ENCODE measurements at places on chromosomes 2 and 18.

DNA sequence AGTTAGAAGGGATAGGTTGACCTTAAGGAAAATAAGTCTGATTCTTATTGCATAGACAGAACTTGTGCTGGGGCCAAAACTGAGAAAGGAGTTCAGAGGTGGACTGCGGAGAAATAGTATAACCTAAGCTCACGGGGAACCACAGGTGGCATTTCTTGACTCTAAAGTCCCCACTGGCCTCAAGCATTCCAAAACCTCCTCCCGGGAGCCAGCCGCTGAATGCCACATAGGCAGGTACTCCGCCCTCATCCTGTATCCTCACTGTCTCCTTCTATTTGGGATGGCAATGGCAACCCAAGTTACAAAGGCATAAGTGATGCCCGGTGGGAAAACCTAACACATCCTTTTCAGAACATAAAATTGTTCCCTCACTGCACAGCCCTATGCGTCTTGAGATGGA is 173.0 kb downstream of the SP3 start:
- DNase-seq: no peak

DNA sequence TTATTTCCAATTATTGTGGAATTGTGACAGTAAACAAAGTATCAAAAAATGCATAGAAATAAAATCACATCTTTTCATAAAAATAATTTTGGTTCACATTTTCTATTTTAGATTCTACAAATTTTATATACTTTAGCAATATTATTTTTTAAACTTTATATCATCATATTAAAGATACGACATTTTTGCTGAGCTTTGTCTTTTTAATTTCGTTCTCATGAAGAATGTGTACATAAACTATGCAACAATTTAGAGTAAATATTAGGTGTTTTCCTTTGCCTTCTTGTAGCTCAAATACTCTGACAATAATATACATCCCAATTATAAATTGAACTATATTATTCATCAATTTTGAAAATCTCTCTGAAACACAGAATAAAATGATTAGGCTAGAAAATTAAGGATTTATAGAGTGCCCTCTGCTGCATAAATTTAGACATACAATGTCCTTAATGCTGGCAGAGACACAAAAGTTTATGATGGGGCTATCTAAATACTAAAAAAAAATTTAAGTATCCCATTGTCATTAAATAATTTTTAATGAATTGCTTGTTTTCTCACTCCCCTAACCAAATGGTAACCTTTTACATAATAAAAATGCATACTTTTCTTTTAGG is 45.7 kb downstream of the CCDC102B start:
- DNase-seq: no peak

DNA sequence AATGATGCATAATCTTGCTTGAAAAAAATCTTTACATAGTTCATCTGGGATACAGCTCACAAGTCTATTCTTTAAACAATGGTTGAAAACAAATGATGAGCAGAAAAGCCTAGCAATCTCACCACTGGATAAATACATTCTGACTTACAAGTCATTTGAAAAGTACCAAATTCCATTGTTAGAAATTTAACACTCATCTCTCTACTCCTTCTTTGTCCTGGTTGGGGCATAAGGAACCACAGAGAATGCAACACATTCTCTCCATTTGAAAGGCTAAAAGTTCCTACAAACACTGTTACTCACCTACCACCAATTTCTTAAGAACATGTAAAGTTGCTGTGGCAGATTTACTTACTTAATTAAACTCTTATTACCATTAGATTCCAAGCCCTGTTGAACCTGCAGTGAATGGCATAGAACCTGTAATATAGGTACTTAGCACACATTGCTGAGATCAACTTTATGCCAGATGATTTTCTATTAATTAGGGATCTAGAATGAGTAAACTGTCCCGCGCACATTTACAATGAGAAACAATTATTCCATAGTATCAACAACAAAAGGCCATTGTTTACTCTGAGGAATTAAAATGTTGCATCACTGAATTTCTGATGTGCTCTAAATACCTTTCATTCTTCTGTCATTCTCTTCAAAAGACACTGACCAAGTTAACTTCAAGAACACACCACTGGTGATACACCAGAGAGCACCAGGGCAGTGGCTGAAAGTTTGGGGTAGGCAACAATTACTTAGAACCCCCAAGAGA is 69.6 kb downstream of the CABYR start:
- no peak for DNase-seq

DNA sequence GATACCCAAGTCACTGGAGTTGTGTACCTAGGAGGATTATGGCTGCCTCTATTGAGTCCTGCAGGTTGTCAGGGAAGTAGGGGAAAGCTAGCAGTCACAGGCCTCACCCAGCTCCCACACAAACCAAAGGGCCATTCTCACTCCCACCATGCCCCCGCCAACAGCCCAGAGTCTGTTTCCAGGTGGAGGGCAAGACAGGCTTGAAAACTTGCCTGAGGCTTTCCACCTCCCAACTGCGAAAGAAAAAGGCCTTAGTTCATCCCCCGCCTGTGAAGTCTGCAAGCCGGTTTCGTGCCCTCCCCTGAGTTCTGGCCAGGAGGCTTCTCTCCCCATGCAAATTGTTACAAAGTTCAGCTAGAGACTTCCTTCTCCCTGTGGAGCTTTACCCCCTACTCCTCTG is 270.3 kb downstream of the TXNL1 start:
- no peak for DNase-seq

GRCh38 chr2:110638952-110639695 is 38.7 kb downstream of the BUB1 start:
- no peak for DNase-seq

DNA sequence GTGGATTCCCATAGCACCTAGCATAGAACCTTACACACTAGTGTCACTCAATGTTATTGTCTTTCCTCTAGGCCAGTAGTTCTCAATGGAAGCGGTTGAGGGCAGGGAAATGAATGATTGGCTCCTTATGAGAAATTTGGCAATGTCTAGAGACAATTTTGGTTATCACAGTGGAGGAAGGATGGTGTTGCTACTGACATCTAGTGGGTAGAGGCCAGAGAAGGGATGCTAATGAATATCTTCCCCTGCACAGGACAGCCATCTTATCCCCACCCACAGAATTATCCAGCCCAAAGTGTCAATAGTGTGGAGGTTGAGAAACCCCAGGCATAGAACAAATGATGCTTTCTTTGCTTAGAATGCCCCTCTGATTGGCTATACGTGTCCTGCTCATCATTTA is 15.8 kb downstream of the C18orf63 start:
- no peak for DNase-seq

- no peak for DNase-seq
Measured at GRCh38 chr18:49788327-49788898, 24.9 kb downstream of the ACAA2 start.

DNA sequence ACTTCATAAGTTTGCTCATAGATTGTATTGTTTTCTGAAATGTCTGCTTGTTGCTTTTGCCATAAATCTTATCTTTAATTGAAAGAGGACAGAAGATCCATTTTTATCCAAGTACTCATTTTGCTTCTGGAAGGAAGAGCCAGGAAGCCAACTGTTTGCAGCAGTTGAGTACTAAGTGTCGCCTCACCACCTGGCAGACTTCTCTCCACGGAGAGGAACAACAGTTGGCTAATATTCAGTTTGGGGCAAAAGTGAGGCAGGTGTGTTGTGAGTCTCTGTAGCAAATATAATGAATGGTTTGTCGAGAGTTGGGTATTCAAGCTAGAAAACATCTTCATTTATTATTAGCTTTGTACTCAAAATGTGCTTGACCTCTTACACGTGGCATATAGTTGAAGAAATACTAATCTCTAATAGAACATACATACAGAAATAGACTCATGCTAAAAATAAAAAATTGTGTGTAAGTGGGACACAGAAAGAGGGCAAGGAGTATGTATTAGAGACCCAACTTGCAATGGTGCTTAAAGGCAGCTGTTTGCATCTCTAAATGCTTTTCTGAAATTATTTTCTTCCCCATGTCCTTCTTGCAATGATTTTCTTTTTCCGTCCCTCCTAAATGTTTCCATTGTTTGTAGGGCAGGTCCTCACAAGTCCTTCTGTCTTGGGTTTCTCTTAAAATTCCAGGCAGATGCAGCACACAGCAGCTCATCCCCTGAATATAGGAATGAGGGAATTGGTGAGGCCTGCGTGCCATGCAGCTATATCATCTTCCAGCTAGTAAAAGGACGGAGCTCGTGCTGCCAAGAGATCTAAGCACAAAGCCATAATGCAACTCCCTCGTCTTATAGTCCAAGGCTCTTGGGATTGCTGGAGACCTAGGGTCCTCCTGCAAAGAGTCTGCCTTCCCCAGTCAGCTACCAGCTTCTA is 44.8 kb upstream of the MAP3K20 start:
- no peak for DNase-seq

DNA sequence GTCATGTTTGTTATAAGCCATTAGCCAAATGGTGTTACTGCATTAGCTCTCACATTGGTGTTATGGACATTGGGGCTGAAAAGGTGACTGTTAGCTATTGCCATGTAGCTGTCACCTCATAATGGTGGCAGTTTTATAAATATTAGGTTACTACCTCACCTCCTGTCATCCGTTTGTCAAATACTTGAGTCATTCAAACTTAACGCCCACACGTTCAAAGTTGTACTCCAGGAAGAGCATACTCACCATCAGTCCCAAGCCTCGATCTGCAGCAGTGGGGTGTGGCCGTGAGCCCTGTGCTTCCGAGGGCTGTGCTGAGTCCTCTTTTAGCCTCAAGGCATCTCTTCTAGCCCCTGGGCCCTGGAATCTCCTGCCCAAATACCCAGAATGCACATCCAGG is 87.3 kb downstream of the PDK1 start:
- no peak for DNase-seq

DNA sequence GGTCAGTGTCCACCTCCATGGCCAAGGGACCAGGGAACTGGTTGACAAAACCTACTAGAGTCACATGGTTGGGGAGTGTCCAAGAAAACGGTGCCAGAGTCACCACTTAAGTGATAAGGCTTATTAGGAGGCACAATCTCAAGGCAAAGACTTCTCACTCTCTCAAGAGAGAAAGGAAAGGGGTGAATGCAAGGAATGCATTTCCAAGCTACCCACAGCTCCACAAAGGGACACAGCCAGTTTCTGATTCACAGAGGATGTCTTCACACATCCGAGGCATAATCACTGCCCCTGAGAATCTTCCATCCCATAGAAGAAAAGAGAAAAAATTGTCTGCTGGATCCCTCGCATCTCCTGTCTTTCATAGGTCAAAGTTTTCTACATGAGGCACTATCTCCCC is 269.3 kb downstream of the TNS1 start:
- DNase-seq: no peak

- no peak for DNase-seq
Measured at GRCh38 chr2:105569606-105570005, 170.8 kb upstream of the FHL2 start.

GRCh38 chr2:75311993-75312392 is 112.7 kb upstream of the TACR1 start:
- DNase-seq: no peak

DNA sequence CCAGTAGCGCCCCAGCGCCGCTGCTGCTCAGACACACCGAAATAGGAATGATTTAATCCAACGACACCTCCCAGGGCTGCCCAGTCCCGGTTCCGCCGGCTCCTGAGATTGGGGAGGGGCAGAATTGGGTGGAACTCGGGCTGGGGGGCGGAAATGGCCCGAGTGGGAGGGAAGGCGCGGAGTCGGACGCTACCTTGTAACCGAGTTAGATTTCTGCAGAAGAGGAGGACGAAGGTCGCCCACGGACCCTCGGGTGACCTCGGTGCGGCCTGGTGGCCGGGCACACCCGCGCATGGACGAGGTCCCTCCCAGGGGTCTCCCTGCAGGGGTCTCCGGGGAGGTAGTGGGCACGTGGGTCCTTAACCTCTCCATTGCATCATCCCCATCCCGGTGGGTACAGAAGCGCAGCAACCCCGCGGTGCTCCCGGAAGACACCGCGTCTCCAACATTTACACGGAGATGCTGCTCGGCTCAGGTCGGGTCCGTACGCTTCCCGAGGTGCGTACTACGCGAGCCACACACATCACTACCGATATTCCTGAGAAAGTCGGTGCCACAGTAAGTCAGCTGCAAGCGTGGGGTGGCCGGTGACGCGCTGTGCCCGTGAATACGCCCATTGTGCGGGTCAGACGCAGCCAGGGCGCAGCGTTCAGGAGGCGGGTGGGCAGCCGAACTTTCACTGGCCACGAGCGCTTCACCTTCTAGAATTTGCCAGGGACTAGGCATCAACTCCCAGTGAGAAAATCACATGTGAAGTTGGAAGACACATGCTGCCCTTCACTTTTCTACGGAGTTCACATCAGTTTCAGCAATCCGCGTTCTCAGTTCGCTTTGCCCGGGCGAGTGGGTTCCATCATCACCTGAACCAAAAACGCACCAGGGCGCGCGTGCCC is 3.0 kb downstream of the ZNF516 start:
- no peak for DNase-seq

DNA sequence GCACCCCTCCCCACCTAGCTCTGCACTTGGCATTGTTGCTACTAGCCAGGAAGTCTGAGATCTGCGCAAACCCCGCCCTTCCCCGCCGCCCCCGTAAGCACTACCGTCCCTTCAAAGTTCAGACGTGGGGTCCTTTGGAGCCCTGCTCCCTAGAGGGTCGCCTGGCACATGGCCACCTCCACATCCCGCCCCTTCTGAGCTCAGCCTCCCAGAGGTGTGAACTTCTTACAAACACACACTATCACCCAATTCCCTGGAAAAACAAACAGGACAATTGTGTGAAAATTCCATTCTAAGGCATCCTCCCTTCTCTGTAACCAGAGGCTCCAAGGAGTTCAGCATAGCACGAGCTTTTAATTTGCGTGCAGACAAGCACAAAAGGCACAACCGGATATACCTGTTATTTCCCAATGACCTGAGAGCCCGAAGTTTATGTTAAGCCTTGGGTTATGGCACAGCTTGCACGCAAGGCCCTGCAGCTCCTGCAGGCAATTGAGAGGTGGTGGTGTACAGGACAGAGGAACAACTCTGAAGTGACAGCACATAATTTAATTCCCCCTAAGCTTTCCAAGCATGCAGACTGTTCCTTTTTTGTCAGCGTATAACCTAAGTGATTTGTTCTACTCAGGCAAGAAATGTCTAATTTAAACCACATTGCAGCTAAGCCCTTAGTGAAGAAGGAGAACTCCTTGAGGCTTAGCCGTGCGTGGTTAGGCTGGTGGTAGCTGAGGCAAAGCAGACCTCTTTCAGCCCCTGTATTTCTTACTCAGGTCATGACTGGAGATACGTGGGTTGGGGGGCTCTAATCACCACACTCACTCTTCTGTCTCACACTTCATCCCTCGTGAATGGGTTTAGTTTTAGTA is 20.3 kb upstream of the CYP1B1 start:
- DNase-seq: no peak

- DNase-seq: no peak
Measured at GRCh38 chr2:5026571-5027234, 665.5 kb upstream of the SOX11 start.

- DNase-seq: no peak
Measured at GRCh38 chr2:83689402-83689801, 769.7 kb downstream of the SUCLG1 start.

GRCh38 chr2:198242093-198242492 is 437.7 kb downstream of the PLCL1 start:
- DNase-seq: no peak

DNA sequence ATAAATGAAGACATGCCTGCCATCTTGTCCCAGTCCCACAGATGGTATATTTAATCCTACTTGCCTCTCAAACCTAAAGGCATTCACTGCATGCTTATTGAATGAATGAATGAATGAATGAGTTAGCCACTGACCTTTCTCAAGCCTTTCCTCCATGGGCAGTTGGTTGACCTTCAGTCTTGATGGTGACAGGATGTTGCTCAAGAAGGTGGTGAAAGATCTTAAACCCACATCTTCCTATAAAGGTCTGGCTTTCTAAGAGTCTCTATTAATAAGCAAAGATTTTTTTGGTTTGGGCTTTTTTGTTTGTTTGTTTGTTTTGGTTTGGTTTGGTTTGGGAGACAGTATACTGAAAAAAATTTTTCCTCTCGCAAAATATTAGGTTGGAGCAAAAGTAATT is 41.7 kb downstream of the KIAA2012 start:
- DNase-seq: no peak
